ENCODE measurements at places on chromosomes 7 and 10. TPM values are rescaled to one million over a fixed set of nuclear protein-coding genes. Genes with fewer than 3 reads are reported as not detected.

The PDK4 gene
- 2.1 TPM for total RNA-seq

The CYP2C8 gene
- total RNA-seq, result 0.47 TPM

The SPDYE9 gene
- total RNA-seq, result not detected

The PAPOLB gene
- total RNA-seq, result 0.20 TPM

The PRLHR gene
- total RNA-seq, result not detected

The CPN1 gene
- 0.12 TPM for total RNA-seq

The CALHM3 gene
- 0.49 TPM for total RNA-seq

The EBF3 gene
- total RNA-seq, result 0.12 TPM

The CELF2 gene
- total RNA-seq, result 0.66 TPM

The MEIG1 gene
- total RNA-seq, result 1.4 TPM

- H3K27ac ChIP-seq, result no peak overlapping the region
- DNase-seq, result no peak
- H3K4me3 ChIP-seq, result no peak overlapping the region
- H3K27me3 ChIP-seq, result peaks cover 53% of the 10 kb centered on the region
- H3K36me3 ChIP-seq, result no peaks in the 10 kb centered on the region
These were observed 218.0 kb downstream of the CREB5 start for GRCh38 chr7:28630350-28630749.

- no peak for DNase-seq
- H3K27me3 ChIP-seq, result peaks cover 12% of the 10 kb centered on the region
- H3K36me3 ChIP-seq, result no peaks in the 10 kb centered on the region
- no peaks in the 10 kb centered on the region for H3K4me1 ChIP-seq
- H3K27ac ChIP-seq, result no peak overlapping the region
These were observed 445.3 kb upstream of the MGMT start for GRCh38 chr10:129021594-129022304.

DNA sequence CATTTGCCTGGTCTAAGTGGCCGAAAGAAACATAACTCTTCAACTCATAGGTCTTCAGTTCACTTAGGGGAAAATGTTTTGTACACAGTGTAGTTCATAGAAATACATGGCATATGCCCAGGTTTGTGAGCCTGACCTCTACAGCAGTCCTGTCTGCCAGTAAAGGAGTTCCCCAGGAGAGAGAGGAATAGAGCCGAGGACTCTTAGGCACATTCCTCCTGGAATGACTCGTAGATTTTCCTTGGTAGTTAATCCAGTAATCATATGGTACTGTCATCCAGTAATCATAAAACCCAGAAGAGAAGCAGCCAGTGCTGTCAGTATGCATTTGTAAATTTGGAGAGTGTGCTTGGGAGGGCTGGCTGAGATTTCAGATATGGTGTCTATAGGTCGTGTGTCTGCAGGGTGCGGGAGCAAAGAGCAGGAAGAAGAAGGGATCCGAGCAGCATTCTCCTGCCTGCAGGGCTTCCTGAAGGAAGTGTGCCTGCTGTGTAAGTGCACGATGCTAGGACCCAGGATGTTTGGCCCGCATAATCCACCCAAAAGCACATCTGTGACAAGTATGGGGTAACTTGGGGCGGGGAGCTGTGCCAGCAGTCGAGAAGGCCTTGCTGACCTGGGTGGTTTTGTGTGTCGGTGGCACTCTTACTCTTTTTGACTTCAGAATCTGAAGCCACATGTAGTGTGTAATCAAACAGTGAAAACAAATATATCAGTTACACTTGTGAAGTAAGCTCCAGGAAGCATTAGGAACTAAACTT, 13.9 kb downstream of the EIF4H start:
- H3K4me3 ChIP-seq, result no peak overlapping the region
- peaks cover 45% of the 10 kb centered on the region for H3K36me3 ChIP-seq
- H3K27me3 ChIP-seq, result no peaks in the 10 kb centered on the region
- no peak for DNase-seq

- DNase-seq, result no peak
- no peaks in the 10 kb centered on the region for H3K27me3 ChIP-seq
- H3K4me3 ChIP-seq, result no peak overlapping the region
- no peaks in the 10 kb centered on the region for H3K36me3 ChIP-seq
- no peaks in the 10 kb centered on the region for H3K4me1 ChIP-seq
These were observed 384.2 kb upstream of the LRGUK start for GRCh38 chr7:133742709-133743538.

DNA sequence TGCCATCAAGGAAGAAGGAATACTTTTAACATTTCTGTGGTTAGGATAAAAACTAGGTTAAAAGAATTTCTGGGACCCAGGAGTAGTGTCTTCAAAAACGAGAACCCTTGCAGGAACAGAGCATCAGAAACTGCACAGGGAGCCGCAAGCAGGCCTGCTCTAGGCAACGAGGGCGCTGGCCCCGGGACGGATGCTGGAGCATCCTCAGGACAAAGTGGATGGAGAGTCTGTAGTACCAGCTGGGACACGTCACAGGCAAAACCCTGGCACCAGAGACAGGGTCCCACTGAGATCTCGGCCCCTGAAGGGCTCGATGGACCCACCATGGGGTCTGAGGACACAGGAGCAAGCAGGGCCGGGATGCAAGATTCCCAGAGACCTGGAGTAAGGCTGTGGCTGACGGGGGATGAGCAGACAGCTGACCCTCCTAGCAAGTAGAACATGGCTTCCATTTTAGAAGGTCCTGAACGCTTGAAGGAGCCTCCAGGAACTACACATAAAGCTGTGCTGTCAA, 106.6 kb downstream of the GALNT11 start:
- peaks cover 4% of the 10 kb centered on the region for H3K36me3 ChIP-seq
- H3K27ac ChIP-seq, result no peak overlapping the region

DNA sequence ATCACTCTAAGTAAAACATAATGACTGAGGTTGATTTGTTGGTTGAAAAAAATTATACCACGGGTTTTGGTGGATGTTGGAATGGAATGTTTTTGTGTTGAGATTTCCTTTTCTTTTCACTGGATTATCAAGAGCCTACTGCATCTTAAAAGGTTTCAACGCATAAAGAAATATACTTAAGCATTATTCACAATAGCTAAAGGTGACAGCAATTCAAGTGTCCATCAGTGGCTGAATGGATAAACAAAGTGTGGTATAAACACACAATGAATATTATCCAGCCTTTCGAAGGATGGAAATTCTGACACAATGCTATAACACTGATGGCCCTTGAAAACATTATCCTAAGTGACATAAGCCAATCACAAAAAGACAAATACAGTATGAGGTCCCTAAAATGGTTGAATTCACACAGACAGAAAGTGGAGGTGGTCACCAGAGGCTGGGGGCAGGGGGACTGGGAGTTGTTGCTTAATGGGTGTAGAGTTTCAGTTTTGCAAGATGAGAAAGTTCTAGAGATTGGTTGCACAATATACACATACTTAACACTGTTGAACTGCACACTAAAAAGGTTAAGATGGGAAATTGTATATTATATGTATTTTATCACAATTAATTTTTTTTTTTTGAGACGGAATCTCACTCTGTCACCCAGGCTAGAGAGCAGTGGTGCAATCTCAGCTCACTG, 122.3 kb downstream of the NRP1 start:
- no peaks in the 10 kb centered on the region for H3K27me3 ChIP-seq
- H3K36me3 ChIP-seq, result no peaks in the 10 kb centered on the region
- no peak overlapping the region for H3K4me3 ChIP-seq
- no peaks in the 10 kb centered on the region for H3K4me1 ChIP-seq
- H3K27ac ChIP-seq, result no peak overlapping the region
- no peak for DNase-seq

GRCh38 chr10:111083222-111084095, 6.6 kb downstream of the ADRA2A start:
- no peak for DNase-seq
- H3K27me3 ChIP-seq, result no peaks in the 10 kb centered on the region
- no peak overlapping the region for H3K4me3 ChIP-seq
- no peaks in the 10 kb centered on the region for H3K36me3 ChIP-seq

GRCh38 chr10:5968037-5968680, 9.2 kb downstream of the IL15RA start:
- H3K4me3 ChIP-seq, result no peak overlapping the region
- peaks cover 9% of the 10 kb centered on the region for H3K4me1 ChIP-seq
- no peaks in the 10 kb centered on the region for H3K27me3 ChIP-seq
- H3K27ac ChIP-seq, result no peak overlapping the region
- H3K36me3 ChIP-seq, result no peaks in the 10 kb centered on the region
- no peak for DNase-seq

DNA sequence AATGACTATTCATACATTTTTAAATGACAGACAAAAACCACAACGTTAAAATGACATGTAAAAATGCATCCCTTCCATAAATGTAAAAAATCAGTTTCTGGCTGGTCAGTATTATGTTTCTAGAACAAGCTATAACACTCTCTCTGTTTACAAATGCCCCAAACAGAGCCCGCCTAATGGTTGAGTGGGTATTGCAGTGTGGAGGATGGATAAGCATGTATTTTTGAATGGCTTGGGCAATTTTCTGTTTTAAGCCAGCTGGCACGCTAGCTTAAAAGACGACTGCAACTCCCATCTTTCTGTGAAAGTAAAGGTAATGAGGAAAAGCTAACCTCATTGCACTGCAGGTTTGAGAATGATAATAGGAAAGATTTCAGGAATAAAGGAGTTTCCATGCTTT, 430.7 kb downstream of the PARD3 start:
- no peaks in the 10 kb centered on the region for H3K27me3 ChIP-seq
- no peaks in the 10 kb centered on the region for H3K36me3 ChIP-seq
- no peak for DNase-seq
- no peak overlapping the region for H3K27ac ChIP-seq
- no peak overlapping the region for H3K4me3 ChIP-seq

DNA sequence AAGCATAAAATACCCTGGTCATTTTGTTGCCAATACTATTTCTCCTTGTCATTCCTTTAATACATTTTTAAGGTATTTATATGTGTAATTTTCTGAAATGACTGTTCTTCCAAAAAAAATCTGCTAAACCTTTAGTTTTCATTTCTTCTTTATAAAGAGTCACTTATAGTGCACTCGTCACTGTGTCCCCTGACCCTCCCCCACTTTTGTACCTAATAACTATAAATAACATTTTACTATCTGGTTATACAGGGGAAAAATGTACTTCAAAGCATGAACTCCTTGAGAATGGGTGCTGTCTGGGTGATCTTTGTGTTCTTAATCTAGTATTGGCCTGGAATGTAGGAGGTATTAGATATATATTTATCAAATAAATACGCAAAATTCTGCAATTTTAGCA, 31.1 kb downstream of the RTKN2 start:
- H3K27me3 ChIP-seq, result no peaks in the 10 kb centered on the region
- DNase-seq, result no peak
- H3K4me1 ChIP-seq, result no peaks in the 10 kb centered on the region
- no peak overlapping the region for H3K4me3 ChIP-seq
- no peak overlapping the region for H3K27ac ChIP-seq
- no peaks in the 10 kb centered on the region for H3K36me3 ChIP-seq

DNA sequence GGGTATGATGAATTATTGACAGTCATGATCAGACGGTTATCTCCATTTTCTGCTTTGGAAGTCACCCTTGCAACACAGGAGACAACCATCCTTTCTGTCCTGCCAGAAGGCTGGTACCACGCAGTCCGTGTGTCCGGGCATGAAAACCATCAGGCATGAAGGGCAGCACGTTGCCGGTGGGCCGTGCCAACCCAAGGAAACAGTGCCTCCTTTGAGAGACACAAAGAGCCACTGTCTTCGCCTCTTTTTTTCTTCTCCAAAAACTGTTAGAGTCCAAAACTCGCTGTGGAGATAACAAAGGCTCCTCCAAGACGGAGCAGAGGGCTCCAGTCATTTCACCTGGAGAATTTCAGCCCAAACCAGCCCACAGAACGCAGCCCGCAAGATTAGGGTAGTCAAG, 60.4 kb upstream of the ARHGAP21 start:
- no peaks in the 10 kb centered on the region for H3K27me3 ChIP-seq
- no peak for DNase-seq
- H3K27ac ChIP-seq, result no peak overlapping the region
- no peak overlapping the region for H3K4me3 ChIP-seq
- H3K4me1 ChIP-seq, result no peaks in the 10 kb centered on the region

- no peaks in the 10 kb centered on the region for H3K27me3 ChIP-seq
- peak overlapping the region; percentile 85 for H3K27ac ChIP-seq
- H3K36me3 ChIP-seq, result no peaks in the 10 kb centered on the region
- H3K4me3 ChIP-seq, result no peak overlapping the region
These were observed 1.4 kb upstream of the LCOR start for GRCh38 chr10:96830511-96831199.
